ENCODE measurements at places on chromosomes 2 and 18.

DNA sequence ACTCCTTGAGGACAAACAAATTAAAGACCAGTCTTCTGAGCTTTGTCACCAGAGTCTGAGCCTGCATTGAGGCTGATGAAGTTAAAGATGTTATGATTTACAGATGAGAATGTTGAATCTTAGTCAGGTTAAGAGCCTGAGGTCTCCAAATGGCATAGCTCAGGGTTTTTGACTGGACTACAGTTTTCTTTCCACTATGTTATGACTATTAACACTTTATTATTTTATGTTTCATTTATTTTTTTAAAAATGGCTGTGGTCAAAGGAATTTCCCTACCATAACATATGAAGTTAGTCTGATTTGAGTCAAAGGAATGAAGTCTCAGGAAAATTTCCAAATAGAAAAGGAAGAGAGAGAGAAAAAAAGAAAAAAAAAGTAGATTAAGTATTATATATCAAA is 39.7 kb upstream of the CWC22 start:
- no peak for DNase-seq

GRCh38 chr2:95024960-95025405 is 525 bp upstream of the MAL start:
- DNase-seq: no peak

DNA sequence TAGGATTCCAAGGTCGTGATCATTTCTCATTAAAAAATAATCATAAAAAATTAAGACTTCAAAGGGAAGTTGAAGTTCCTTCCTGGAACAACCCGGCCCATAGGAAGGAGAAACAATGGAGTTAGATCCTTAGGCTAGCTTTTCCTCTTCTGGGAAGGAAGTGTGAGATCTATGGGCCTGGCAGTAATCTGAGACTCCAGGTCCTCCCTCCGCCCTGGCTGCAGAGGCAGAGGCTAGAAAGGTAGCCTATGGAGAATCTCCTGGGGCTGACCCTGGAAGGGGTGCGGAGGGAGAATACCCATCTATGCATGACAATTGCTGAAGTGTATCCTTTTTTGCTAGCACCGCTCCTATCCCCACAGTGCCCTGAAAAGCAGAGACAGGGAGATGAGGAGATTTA is 37.9 kb downstream of the TRIB2 start:
- DNase-seq: no peak

DNA sequence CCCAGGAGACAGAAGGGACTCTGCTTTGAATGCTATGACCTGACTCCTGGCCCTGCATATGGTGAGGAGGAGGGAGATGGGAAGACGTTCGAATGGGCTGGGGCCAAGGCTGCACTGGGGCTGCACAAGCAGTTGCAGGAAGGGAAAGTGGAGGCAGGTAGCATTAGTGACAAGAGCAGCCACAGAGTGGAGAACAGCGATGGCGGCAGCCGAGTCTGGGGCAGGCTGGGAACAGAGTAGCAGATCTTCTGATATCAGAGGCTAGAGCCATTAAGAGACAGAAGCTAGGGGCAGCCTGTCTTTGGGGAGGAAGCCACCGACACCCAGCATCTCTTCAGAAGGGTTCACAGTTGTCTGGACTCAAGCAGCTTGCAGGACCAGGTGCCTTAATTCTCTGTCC is 50.1 kb downstream of the ST3GAL5 start:
- no peak for DNase-seq

DNA sequence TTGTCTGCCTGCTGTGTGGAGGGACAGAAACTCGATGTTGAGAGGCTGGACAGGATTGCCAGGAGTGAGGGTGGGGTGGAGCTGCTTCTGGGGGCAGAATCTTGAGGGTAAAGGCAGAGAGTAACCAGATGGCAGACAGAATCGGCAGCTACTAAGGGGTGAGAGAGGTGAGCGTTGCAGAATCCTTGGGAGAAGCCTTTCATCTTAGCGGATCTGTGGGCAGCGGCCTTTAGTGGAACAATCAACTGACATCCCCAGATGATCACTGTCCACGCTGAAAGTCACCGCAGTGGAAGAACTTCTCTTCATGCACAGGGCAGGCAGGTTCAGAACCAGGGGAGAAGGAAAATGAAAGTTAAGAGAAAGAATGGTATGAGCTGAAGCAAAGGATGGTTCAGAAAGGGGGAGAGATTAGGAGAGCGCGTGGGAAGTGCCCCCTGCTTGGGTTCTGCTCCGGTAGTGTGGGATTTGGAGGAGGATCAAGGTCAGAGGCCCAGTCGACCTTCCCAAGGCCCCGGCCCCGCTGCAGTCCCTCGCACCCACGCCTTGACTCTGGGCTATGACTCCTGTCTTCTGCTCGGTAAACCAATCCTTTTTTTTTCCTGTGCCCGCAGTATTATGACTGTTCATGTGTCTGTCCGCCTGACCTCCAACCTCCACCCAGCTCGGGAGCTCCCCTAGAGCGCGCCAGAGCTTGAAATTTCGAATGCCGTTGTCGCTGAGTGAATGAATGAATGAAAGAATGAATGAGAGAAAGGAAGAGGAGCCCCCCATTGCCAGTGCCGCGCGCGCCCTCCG is 584 bp downstream of the BOLA3 start:
- peak; percentile 19 for DNase-seq

GRCh38 chr18:43819873-43820272 is 542.6 kb upstream of the SYT4 start:
- DNase-seq: no peak

DNA sequence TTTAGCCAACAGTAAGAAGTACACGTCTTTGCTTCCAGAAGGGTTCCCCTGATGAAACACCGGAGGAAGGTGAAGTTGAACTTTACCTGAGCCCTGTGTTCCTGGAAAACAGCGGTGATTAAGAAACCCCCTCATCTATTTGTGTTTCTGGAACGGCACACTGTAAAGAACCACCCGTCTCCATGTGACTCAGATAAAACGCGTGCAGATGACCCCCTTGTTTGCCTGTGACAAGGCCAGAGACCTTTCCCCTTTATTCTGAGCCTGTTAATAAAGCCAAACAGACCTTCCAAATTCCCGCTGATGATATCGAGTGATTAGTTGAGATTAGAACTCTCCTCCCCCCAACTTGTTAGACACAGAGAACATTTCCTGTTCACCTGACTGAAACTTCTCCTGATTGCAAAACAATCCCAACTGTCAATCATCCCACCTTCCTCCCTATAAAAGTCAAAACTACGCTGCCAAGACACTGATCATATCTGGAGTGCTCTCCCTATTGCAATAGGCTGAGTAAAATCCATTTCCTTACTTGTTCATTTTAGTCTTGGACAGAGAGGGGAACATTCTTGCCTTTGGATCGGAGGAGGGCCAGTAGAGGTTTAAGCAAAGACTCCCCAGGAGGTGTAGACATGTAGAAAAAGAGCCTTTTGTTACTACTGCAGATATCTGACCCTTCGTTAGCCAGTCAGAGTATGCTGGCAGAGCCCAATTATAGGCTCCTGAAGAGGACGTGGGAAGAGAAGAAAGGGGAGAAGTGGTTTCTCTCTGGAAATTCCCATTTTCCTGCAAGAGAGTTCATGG is 914 bp upstream of the IWS1 start:
- DNase-seq: no peak

GRCh38 chr2:164146441-164146840 is 410.6 kb upstream of the FIGN start:
- no peak for DNase-seq

GRCh38 chr2:10378189-10378588 is 69.9 kb downstream of the ODC1 start:
- no peak for DNase-seq

DNA sequence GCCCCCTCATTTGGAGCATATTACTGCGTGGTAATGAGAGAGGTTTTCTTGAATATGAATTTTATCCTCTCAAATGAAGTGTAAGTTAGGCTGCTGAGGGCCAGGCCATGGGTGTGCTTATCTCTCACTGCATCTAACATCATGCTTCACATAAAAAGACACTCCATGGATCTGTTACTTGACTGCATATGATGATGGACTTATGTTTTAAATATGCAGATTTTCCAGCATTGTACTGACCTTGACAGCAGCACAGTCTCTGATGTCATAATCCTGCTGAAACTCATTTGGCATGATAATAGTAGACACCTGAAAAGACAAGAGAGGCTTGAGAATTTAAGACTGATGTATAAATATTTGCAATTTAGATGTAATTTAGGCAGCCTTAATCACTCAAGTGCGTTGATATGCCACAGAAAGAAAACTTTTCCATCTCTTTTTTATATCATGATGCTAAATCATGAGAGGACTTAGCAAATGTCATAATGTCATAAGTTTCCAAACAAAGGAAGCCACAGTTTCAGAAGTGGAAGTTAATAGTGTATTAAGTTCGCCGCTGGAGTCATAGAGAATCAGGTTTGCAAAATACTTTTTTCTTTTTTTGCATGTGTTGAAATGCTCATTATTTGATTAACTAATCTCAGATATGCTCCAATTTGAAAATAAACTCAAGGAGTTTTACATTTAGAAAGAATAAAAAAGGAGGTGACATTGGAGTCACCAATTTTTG is 62.7 kb upstream of the CD302 start:
- no peak for DNase-seq

- DNase-seq: peak; percentile 95
These were observed 114.7 kb upstream of the STON1 start for GRCh38 chr2:48414980-48415835.

DNA sequence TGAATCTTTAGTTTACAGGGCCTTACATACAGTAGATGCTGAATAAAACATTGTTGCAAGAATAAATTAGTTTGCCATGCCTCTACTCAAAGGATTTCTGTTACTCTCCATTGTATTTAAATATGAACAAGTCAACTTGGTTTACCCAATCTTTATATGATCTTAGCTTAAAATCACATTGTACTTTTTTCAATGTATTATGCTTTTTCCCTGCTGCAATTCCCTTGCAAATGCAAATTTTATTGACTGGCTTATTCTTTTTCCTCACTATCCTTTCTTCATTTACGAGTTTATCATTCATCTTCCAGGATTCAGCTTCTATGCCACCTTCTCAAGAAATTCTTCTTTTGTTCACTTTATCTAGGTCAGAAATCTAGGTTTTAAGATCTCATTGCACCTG is 571.4 kb upstream of the ZNF804A start:
- DNase-seq: no peak

- DNase-seq: no peak
These were observed 122.4 kb downstream of the NDUFA10 start for GRCh38 chr2:239902749-239903201.

DNA sequence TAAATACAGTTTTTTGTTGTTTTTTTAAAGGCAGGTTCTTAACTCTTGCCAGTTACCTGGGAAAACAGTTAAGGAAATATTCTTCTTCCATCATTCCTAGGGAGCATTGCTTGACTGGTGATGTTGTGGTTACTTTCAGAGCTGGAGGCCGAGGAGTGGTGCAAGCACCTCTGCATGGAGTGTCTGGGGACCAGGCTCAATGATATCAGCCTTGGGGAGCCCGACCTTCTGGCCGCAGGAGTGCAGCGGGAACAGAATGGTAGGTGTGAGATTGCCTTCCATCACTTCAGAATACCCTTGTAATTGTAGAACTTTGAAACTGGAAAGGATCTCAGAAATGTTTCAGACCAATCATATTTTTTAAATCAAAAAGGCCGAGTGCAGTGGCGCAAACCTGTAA is 270.1 kb downstream of the CD226 start:
- DNase-seq: no peak

GRCh38 chr18:34121200-34121721 is 103.5 kb downstream of the NOL4 start:
- no peak for DNase-seq

DNA sequence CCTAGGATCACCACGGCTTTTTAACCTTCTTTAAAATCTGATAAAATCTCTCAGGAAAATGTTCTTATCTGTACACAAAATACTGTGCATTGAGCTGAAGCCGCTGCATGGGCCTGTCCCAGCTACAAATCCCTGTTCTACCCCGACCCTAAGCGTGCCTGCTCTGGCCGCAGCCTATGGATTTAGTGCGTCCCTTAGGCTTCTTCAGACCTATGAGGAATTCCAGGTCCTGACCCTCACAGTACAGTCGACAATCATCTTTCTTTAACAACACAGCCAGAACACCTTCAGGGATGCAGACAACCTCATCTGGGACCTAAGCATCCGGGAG is 477 bp upstream of the WDCP start:
- no peak for DNase-seq

GRCh38 chr2:9741110-9741509 is 102.2 kb upstream of the TAF1B start:
- DNase-seq: no peak

DNA sequence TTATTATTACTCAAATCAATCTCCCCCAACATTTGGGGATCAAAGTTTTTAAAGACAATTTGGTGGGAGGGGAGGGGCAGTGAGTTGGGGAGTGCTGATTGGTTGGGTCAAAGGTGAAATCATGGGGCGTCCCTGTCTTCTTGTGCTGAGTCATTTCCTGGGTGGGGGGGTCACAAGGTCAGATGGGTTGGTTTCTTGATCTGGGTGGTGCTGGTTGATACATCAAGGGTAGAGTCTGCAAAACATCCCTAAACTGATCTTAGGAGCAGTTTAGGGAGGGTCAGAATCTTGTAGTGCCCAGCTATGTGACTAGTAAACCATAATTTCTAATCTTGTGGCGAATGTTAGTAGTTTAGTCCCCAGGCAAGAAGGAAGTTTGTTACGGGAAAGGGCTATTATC is 67.4 kb downstream of the MOGAT1 start:
- DNase-seq: no peak

- DNase-seq: no peak
These were observed 649 bp downstream of the FECH start for GRCh38 chr18:57585855-57586250.

GRCh38 chr18:79584491-79585394 is 94.9 kb upstream of the CTDP1 start:
- DNase-seq: no peak

DNA sequence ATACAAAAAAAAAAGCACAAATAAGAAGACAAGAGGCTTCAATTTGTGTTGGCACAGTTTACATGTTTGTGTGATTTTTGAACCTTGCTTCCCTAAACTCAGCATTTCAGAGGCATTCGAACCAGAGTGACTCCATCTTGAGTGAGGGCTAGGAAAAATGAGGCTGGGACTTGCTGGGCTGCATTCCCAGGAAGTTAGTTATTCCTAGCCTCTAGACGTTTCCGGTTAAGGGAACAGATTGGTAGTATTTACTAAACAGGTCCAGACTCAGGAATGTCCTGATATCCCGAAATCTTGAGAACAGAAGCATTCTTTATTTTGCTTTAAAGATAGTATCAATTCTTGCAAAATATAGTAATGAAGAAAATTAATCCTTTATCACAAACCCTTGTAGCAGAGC is 46.7 kb downstream of the RIT2 start:
- DNase-seq: no peak

- no peak for DNase-seq
These were observed 51.5 kb downstream of the USP37 start for GRCh38 chr2:218516614-218517013.

- DNase-seq: peak; percentile 60
These were observed at the start of gene LYPD6 for GRCh38 chr2:149330127-149331022. Gene LYPD6, plus strand, starts transcription at chr2:149330587. Its CDS starts 107,122 bp downstream, at chr2:149437709.

All from pons (tissue), 1 donor.